ENCODE measurements at places on chromosomes 13 and 19. TPM values are rescaled to one million over a fixed set of nuclear protein-coding genes. Genes with fewer than 3 reads are reported as not detected.

The DOCK6 gene
- total RNA-seq: 0.70 TPM

The SH2D3A gene
- 22.3 TPM for total RNA-seq

The CCDC8 gene
- not detected for total RNA-seq

The CRB3 gene
- 0.45 TPM for total RNA-seq

The CASP14 gene
- total RNA-seq: not detected

The ZNF865 gene
- 14.4 TPM for total RNA-seq

The ADAMTSL5 gene
- total RNA-seq: 0.91 TPM

The FFAR3 gene
- not detected for total RNA-seq

The ZNF443 gene
- total RNA-seq: 3.7 TPM

The ZNF665 gene
- total RNA-seq: 2.9 TPM

The COX7A1 gene
- not detected for total RNA-seq

The SHISA7 gene
- total RNA-seq: not detected

The ZNF837 gene
- 1.2 TPM for total RNA-seq

The NLRP4 gene
- total RNA-seq: not detected

The PEG3 gene
- not detected for total RNA-seq

The RXFP2 gene
- not detected for total RNA-seq

The FGF14 gene
- total RNA-seq: not detected

The CRLF1 gene
- not detected for total RNA-seq

The SF3A2 gene
- total RNA-seq: 178 TPM

The LAIR1 gene
- 64.1 TPM for total RNA-seq

The CLC gene
- total RNA-seq: not detected

The IL27RA gene
- 29.7 TPM for total RNA-seq

The GPR4 gene
- total RNA-seq: not detected

The FGF22 gene
- not detected for total RNA-seq

The PABPC3 gene
- 0.20 TPM for total RNA-seq

The BEST2 gene
- not detected for total RNA-seq

The ZNF415 gene
- total RNA-seq: 0.35 TPM

Data from activated CD8-positive, alpha-beta memory T cell treated with anti-CD3 and anti-CD28 coated beads, Interleukin-2, amount 10 ng/mL, durations not matched to agents 7 days and 5 days (primary cell).